ENCODE measurements at places on chromosomes 3 and 15. TPM values are rescaled to one million over a fixed set of nuclear protein-coding genes. Genes with fewer than 3 reads are reported as not detected.

Gene PPP2R3A
- total RNA-seq: 6.1 TPM

Gene CSTA
- total RNA-seq: 107 TPM

Gene CFAP100
- total RNA-seq: not detected

Gene NUP210
- under 0.01 TPM for total RNA-seq

Gene CYP8B1
- not detected for total RNA-seq

Gene MORC1
- total RNA-seq: not detected

Gene APOD
- 0.77 TPM for total RNA-seq

Gene ARL14
- 0.26 TPM for total RNA-seq

Gene CLDN16
- 0.26 TPM for total RNA-seq

Gene THRB
- total RNA-seq: 9.0 TPM

Gene STAB1
- 0.13 TPM for total RNA-seq

Gene ATP13A4
- 4.2 TPM for total RNA-seq

Gene MESP1
- total RNA-seq: 0.26 TPM

Gene C3orf85
- total RNA-seq: not detected

Gene TMEM266
- under 0.01 TPM for total RNA-seq

Gene PLCL2
- 1.4 TPM for total RNA-seq

Gene FAM81A
- 0.26 TPM for total RNA-seq

Gene SLC51A
- 0.26 TPM for total RNA-seq

Gene ACOX2
- total RNA-seq: not detected

Gene CCR2
- total RNA-seq: 0.13 TPM

Gene KBTBD12
- under 0.01 TPM for total RNA-seq

Measured in bronchial epithelial cell (primary cell).